ENCODE measurements at places on chromosomes 6 and 20.
A peak's percentile ranks its signal among the peaks of the same experiment; 100 is the strongest.

DNA sequence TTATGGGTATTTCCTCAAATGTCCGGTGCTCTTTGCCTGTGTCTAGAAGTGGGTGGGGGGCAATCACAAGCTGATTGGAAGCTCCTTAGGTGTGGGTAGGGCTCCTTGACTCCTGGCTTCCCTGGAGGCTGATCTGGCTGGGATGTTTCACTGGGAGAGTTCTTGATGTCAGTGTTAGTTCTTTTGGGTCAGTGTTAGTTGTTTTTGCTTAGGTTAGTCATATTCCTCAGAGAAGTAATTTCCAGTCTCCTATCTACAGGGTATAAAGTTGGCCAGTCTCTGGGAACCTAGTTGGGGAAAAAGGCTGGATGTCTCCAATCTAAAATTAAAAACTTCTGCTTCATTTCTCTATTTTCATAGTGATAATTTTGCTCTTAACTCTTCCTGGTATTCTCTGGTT lies 23.6 kb downstream of the CDC5L start:
- no peak for DNase-seq

- no peak for DNase-seq
These were observed 132.6 kb downstream of the PHACTR1 start for GRCh38 chr6:12848964-12849808.

DNA sequence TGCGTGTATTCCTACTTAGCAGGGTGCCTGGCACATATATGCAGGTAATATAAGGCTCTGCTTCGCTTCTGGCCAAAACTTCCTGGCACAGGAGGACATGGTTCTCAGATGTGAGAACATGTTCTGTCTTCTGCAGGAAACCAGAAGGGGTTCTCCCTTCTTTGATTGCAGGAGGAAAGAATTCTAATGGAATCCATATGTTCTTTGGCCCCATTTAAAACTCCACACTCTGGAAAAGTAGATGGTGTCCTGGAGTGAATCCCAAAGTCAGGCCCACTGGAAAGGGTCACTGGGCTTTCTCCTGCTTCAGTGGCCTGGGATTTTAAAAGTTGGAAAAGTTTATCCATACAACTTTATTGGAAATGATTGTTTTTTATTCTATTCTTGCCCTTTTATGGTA lies 16.4 kb upstream of the CYP24A1 start:
- DNase-seq, result no peak

DNA sequence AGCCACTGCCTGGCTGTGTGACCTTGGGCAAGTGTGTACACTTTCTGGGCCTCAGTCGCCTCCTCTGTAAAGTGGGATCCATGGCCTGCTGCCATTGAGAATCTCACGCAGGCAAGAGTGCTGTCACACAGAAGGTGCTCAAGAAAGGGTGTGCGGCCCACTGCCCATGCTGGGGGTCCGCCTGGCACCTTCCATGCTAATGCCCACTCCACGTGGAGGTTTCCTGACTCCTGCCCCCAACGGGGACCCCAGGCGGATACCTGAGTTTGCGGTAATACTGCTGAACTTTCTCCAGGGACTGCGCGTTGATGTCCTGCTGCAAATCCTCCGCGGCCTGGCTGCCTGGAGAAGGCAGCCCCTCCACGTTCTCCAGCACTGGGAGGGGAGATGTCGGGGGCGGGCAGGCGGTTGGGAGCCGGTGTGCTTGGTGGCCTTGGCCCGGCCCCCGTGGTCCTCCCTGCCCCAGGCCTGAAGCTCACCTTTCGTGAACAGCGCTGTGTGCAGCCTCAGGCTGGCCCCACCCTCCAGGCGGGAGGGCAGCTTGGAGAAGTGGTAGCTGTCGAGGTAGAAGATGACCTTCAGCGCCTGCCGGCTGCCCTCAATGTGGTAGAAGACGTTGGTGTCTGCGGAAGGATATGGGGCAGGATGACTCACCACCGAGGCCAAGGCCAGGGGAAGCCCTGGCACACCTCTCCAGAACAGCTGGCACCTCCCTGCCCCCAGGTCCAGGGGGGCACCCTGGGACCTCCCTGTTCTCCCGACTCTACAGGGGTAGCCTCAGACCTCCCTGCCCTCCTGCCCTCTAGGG lies 195.6 kb downstream of the PREX1 start:
- no peak for DNase-seq

DNA sequence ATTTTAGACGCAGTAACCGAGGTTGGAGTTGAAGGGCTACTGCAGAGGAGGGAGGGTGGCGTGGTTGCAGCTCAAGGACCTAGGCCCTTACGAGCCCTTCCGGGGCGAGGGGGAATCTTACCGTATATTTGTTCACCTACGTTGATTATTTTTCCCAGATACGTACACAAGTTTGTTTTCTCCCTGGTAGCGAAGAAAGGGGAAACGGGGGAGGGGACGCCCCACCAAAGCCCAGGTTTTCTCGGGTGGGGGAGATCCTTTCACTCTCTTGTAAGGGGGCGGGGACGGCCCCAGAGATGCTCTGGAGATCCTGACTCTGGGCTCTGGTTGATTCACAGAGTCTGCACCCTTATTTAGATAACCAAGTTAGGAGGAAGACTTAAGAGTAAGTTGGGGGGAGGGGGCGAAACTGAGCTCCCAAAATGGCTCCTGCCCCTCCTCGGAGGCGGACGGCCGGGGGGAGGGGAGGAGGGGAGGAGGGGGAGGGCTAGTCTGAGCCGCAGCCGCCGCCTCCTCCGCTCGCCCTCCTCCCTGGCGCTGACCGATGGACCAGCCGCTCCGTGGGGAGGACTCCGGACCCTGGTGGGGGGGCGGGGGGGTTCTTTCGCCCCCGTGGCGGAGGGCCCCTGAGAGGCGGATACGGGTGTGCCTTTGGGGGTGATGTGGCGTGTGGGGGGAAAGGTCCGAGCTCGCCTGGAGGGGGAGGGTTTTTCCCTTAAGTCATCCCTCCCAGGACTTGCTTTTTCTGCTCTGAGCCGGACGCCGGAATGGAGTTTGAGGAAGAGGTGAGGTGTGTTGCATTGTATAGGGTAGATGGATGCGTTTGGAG lies 2.2 kb downstream of the BRD2 start:
- DNase-seq, result peak; percentile 88

GRCh38 chr6:135936606-135937005 lies 85.1 kb downstream of the PDE7B start:
- no peak for DNase-seq

DNA sequence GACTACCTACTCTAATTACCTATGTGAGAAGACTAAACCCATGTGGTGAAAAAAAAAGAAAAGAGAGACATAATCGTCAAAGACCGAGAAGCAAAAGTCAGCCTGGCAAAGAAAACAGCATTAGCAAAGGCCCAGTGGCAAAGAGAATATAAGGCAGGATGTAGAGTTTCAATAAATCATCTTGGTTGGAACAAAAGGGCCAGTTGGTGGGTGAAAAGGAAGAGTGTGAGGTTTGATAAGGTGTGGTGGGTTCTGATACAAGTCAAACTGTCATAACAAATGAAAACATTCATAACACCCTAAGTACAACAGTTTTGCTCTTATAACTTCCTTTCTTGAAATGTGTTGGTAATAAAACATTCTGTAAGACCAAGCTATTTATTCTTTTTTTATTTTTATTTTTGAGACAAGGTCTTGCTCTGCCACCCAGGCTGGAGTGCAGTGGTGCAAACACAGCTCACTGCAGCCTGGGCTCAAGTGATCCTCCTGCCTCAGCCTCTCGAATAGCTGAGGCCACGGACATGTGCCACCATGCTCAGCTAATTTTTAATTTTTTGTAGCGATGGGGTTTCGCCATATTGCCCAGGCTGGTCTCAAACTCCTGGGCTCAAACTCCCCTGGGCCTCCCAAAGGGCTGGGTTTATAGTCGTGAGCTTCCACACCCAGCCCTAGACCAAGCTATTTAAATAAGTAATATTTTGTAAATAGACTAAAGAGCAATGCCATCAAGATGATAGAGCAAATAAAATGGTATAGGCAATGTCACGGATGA lies 18.9 kb upstream of the GTF3C6 start:
- DNase-seq, result no peak

- no peak for DNase-seq
These were observed 315.1 kb downstream of the SMOC2 start for GRCh38 chr6:168756009-168756634.

GRCh38 chr6:129478379-129478778 lies 231.6 kb downstream of the ARHGAP18 start:
- DNase-seq, result no peak

DNA sequence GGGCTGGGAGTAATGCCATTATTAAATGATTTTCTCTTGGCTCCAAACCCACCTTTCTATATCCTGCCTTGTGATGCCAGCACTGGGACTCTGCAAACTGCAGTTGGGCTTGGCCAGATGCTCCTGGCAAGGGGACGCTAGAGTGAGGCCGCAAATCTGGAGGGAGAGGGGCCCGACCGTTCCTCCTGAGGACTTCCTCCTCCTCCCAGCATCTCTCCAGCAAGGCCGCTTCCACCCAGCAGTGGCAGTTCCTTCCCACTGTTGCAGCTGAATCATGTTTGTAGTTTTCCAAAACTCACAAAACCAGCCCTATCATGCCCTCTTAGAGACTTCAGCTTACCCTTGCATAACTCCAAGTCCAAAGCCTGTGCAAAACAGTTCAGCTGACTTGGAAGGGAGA lies 244.4 kb downstream of the FOXA2 start:
- DNase-seq, result no peak

DNA sequence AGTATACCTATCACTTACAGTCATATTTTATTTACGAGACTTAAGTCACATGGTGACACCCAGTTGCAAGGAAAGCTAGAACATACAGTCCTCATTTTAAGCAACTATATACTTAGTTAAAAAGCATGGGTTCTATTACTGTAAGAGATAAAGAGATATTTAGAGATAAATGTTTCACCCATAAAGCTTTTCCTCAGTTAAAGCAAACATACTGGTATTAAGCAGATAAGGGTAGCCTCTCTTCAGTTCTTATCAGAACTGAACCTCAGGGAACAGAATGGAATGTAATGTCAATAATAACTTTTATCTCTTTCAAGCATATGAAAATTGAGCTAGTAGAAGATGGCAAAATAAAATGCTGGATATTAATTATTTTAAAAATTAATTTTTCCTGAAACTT lies 9.9 kb upstream of the ASCC3 start:
- no peak for DNase-seq

GRCh38 chr6:144408161-144408560 lies 123.0 kb downstream of the UTRN start:
- no peak for DNase-seq

- DNase-seq, result no peak
These were observed 16.8 kb upstream of the TAAR1 start for GRCh38 chr6:132675749-132676148.

DNA sequence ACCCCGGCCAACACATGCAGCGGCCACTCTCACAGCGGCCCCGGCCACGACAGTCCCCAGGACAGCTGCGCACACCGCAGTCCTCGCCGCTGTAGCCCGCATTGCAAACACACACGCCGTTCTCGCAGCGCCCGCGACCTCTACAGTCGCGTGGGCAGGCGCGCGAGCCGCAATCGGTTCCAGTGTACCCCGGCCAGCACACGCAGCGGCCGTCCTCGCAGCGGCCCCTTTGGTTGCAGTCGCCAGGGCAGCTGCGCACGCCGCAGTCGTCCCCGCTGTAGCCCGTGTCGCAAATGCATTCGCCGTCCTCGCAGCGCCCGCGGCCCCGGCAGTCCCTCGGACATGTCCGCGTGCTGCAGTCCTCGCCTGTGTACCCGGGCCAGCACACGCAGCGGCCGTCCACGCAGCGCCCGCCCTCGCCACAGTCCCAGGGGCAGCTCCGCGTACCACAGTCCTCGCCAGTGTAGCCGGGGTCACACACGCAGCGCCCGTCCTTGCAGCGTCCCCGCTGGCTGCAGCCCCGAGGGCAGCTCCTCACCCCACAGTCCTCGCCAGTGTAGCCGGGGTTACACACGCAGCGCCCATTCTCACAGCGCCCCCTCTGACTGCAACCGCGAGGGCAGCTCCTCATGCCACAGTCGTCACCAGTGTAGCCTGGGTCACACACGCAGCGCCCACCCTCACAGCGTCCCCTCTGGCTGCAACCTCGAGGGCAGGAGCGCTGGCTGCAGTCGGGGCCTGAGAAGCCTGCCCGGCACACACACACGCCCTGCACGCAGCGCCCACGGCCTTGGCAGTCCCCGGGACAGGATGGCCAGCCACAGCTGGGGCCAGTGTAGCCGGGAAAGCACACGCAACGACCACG lies 12.5 kb downstream of the TNXB start:
- DNase-seq, result no peak

DNA sequence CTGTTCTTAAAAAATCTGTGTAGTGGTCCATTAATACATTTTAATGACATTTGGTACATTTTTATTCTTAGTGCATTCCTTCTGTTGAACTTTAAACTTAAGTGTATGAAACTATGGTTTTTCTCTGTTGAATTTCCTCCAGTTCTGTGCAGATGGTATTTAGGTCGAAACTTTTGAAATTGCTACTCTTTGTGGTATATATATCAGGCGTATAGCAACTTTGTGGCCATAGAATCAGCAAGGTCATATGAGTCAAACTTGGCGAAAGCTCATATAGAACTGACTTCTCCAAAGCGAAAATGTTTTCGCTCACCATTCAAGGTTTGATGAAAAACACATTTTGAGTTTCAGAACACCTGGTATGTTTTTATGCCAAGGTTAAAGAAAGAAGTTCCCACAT lies 93.7 kb downstream of the MAP3K4 start:
- DNase-seq, result no peak

- no peak for DNase-seq
These were observed 182.7 kb upstream of the OLIG3 start for GRCh38 chr6:137676888-137677287.

GRCh38 chr20:58229198-58229798 lies 845 bp upstream of the ANKRD60 start:
- peak; percentile 54 for DNase-seq

- DNase-seq, result no peak
These were observed 29.1 kb upstream of the YWHAB start for GRCh38 chr20:44856442-44856841.

DNA sequence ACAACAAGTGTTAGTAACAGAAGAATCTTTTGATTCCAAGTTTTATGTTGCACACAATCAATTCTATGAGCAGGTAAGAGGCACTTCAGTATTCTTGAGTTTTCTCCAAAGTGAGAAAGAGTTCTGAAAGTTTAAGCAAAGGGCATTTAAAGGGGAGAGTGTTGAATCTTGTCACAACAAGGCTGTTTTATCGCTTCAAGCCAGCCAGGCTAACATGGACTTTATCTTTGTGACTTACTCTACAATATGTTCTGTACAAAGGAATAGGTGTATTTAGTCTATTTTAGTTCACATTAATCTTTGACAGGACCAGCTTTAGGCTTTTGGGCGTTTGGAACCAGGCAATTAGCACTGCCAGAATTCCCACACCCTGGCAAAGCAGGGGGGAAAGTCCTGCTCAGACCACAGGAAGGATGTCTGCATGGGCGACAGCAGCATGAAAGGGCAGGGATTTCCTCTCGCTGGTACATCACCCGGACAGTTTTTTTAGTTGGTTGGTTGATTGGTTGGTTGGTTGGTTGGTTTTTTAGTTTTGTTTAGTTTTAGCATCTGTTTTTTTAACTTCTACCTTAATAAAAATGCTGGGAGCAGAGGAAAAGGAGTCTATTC lies 395.4 kb upstream of the SOX4 start:
- DNase-seq, result no peak
